Muscle of back (tissue), 13 donors: ENCODE measurements at places on chromosomes 4 and X. TPM values are rescaled to one million over a fixed set of nuclear protein-coding genes. Genes with fewer than 3 reads are reported as not detected.
A peak's percentile ranks its signal among the peaks of the same experiment; 100 is the strongest.

DNA sequence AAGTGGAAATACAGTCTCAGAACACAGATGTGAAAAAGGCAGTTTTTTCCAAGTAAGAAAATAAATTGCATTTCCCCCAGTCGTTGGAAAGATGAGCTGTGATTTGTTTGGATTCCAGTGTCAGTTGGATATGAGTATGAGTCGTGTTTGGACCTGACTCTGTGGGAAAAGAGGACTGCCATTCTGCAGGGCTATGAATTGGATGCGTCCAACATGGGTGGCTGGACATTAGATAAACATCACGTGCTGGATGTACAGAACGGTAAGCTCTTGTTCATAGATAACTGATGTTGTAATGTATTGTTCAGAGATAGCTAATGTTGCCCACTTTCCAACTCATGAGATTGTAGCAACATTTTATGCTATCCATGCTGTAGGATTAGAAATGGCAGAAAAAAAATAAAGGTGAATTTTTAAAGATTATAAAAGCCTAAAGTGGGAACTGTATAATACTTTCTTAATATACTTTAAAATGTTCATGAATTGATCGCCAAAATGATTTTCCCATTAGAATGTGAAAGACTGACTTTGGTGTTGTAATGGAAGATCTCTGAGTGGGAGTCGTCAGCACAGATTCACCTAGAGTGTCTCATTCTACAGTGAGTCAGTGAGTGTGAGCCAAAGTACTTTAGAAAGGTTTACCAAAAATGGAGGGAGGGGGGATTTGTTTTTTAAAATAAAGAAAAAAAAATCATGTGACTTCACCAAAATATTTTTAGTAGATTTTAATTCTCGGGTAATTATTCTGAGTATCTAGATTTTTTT is 178.7 kb downstream of the DCTD start:
- peak; percentile 18 for DNase-seq

EDNRA gene
- 25.2 TPM for polyA plus RNA-seq

- DNase-seq, result no peak
Observed at GRCh38 chrX:11480626-11481025, 185.1 kb downstream of the ARHGAP6 start.

DNA sequence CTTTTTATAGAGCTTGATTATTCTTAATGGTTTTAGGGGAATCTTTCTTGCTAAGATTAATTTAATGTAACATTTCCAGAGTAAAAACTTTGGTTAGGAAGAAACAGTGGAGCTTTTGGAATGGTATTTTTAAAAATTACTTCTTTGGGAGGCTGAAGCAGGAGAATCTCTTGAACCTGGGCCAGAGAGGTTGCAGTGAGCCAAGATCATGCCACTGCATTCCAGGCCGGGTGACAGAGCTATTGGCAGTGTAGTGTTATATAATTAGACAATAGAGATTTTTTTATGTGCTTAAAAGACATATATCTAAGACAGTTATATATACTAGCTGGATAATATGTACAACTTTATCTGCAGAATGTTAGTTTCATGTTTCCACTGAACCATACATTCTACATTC is 585.6 kb downstream of the ADGRL3 start:
- DNase-seq, result no peak

TMPRSS11A gene
- polyA plus RNA-seq, result not detected
